GM13977 (cell line): ENCODE measurements at places on chromosomes 1 and 21.
A peak's percentile ranks its signal among the peaks of the same experiment; 100 is the strongest.

DNA sequence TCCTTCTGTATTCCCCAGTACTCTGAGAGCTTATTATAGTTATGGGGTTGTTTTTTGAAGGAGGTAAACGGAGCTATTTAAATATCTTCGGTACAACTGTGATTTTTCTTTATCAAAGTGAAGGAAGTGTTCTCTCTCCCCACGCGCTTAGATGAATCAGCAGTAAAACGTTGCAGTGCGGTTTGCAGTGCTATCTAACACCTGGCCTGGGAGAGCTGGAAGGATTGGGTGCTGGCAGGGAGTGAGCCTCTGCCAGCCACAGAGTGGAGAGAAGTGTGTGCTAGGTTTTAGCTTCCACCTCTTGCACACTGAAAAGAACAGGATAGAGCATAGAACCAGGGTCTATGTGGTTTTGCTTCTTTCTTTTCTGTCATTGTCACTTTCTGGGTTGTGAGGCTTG, 165.9 kb downstream of the SDCCAG8 start:
- DNase-seq, result peak; percentile 25

DNA sequence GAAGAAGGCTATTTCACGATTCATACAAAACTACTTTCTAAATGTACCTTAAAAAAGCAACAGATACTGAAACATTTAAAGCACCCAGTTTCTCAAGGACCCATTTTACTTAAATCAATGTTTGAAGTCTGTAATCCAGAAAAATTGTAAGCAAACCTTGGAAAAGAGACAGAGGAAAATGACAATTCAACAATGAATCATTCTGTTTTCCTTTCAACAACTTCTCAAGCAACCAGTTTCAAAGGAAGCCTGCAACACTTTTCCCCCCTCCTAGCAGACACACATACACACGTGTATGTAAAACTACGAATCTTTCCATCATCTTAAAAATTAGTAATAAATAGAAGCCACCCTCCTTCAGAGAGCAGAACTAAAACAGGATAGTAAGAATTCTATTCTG, 1.2 kb downstream of the RERE start:
- no peak for DNase-seq

GRCh38 chr1:18941221-18942141, 15.0 kb downstream of the IFFO2 start:
- DNase-seq, result no peak

GRCh38 chr1:210259561-210259960, 27.0 kb downstream of the SERTAD4 start:
- no peak for DNase-seq

DNA sequence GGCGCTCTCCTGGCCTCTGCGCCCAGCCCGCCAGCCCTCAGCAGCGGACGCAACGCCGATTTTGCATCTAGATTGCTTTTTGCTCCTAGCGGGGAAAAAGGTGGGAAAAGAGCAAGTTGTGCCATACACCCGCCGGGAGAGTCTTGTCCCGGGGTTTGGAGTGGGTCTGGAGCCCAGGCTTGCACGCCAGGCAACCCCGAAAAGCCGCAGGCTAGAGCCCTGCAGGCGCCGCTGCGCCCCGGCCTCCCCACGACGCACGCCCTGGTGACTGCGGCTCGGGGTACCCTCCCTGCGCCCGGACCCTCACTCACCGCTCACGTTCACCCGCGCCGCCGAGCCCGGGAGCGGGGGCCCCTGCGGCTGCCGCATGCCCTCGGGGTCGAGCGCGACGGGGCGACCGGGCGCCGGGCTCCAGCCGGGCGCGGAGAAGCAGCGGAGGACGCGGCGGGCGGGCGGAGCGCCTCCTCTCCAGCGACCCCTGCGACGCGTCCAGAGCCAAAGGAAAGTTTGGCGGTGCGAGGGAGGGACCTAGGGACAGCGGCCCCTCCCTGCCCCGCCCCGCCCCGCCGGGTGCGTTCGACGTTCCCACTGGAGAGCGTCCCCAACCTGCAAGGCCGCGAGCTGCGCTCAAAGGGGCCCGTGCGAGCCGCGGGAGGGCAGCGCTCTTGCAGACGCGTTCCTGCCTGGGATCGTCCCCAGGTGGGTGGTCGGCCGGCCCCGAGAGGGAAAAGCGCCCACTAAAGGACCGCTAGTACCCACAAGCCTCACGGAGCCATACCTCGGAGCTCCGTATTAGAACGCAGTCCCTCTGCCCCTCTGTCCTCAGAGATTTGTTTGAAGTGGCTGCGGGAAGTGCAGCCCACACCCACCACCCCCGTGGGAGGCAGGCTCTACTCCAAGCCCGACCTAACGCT, at the start of gene LPAR3:
TSS of gene LPAR3 (minus strand) at position 502 of the 914 bp plus-strand sequence. CDS start 27,086 bp downstream, outside the sequence.
- DNase-seq, result peak; percentile 34

DNA sequence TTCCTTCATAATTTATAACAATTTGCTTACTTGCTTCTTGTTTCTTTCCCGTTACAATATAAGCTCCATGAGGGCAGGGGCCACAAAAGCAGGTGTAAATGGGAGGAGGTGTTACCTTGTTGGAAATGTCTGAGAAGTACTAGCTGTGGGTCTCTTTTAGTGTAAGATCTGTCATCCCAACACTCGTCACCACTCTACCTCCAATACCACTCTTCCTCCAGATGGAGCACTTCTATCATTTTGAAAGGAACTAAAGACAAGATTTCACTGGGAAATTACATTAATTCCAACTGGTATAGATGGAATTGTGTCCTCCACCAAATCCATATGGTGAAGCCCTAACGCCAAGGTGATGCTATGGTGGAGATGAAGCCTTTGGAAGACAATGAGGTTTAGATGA, 53.0 kb upstream of the CPLANE2 start:
- no peak for DNase-seq

- no peak for DNase-seq
Observed at GRCh38 chr21:42475036-42475435, 21.0 kb downstream of the RSPH1 start.

DNA sequence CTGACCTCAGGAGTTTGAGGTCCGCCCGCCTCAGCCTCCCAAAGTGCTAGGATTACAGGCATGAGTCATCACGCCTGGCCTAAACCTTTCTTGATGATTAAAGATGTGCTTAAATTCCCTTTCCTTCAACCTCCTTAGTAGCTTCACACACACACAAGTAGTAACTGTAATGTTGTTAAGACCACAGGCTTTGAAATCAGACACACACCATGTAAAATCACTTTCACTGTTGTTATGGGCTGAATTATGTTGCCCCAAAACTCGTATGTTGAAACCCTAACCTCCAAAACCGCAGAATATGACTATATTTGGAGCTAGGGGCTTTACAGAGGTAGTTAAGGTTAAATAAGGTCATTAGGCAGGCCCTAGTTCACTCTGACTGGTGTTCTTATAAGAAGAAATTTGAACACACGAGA, 180.2 kb downstream of the NR5A2 start:
- peak; percentile 25 for DNase-seq

DNA sequence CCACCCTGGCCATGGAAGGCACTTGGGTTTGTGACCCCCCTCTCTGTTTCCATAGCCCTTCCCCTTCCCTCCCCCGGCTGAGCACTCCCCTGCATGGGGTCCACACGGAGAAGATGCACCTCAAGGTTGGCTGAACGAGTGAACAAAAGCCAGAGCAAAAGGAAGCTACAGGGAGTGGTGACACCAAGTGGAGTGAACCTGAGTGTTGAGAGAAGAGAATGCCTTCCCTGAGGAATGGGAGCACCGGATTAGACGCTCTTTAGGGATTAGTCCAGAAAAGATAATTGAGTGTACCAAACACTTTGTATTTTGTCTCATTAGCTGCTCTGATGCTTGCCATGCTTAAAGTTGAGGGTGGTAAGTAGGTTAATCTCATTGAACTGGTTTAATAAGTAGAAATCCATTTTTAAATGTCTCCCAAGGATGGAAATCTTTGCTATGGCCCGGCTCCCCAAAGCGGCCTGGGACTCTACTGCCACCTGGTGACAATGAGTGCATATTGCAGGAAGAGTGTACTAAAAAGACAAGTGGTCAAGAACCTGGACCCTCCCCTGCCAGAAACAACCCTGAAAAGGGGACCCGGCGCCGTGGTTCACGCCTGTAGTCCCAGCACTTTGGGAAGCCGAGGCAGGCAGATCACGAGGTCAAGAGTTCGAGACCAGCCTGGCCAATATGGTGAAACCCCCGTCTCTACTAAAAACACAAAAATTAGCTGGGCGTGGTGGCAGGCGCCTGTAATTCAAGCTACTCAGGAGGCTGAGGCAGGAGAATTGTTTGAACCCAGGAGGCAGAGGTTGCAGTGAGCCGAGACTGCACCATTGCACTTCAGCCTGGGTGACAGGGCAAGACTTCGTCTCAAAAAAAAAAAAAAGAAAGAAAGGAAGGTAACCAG, 150.6 kb upstream of the ZC3H12A start:
- peak; percentile 81 for DNase-seq

DNA sequence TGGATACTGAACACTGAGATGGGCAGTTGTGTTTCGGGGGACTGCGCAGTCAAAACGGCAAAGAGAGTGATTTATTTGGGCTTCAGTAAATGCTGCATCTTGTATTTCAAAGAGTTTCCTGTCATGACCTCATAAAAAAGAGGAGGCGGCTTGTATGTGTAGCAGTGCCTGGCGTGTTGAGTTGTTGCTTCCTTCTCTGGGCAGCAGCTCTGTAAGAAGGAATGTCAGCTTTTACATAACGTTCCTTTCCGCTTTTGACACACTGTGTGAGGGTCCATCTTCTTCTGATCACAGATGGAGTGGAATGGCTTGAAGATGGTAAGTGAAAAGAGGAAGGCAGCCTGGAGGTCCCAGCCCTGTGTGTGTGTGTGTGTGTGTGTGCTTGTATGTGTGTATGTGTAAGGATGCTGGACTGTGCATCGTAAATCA, 941 bp downstream of the ELAVL4 start:
- DNase-seq, result no peak

DNA sequence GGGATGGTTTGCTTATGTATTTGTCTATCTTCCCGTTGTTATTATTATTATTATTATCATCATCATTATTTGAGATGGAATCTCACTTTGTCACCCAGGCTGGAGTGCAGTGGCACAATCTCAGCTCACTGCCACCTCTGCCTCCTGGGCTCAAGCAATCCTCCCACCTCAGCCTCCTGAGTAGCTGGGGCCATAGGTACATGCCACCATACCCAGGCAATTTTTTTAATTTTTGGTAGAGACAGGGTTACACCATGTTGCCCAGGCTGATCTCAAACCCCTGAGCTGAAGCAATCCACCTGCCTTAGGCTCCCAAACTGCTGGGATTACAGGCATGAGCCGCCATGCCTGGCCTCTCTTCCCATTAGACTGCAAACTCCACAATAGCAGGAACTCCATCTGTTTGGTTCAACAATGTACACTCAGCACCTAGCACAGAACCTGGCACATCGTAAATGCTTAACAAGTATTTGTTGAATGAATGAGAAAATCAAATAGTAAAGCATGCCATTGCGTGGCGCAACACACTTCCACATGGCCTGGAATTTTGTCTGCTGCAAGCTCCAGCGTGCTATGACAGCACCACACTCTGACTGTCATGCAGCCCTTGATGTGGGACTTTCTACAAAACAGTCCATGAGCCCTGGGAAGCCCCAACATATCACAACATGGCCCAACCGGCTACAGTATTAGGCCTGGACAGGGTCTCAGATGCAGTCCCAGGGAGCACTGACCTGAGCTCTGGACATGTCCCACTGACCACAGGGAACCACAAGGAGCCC, 3.8 kb upstream of the TINAGL1 start:
- DNase-seq, result no peak

DNA sequence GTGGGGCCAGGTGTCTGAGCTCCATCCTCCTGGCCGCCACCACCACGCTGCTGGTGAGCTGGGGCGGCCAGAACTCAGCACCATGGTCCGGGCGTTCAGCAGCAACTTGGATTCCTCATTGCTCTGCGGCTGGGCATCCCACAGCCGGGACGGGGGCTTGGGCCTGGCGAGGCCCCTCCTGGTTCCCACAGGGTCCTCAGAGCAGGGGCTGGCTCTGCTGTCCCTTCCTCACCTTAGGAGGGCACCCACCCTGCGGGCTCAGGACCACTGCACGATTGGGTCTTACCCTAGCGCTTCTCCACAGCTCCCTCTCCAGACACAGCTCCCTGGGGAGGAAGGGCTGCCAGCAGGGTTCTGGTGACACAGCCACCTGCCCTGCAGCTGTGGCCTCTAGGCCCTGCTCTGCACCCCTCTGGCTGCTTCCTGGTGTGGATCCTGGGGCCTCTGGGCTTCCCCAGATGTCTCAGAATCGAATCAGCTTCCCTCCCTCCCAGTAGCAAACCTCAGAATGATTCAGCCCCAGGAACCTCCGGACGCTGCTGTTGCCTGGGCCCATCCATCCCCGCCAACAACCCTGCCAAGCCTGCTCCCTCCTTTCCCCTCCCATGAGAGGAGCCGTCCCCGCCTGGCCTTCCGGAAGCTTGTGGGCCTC, 25.0 kb downstream of the CRYAA start:
- DNase-seq, result no peak

DNA sequence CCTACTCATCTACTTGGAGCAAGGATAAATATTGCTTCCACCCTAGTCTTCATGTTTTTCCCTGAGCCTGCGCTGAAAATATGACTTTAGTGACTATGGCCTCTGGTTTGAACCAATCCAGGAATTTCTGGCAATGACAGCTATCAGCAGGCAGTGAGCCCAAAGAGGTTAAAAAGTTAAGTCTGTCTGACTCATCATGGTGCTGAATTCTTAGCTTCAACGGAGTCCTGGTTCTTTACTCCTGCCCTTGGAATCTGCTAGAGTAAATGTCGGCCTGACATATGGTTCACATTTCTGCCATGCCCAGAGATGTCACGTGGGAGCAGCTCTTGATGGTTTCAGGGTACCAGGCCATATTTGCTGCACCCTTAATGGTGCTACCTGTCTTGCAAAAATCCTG, 351.6 kb upstream of the PLXNA2 start:
- no peak for DNase-seq

GRCh38 chr1:117161887-117162286, 40.3 kb upstream of the TRIM45 start:
- no peak for DNase-seq

DNA sequence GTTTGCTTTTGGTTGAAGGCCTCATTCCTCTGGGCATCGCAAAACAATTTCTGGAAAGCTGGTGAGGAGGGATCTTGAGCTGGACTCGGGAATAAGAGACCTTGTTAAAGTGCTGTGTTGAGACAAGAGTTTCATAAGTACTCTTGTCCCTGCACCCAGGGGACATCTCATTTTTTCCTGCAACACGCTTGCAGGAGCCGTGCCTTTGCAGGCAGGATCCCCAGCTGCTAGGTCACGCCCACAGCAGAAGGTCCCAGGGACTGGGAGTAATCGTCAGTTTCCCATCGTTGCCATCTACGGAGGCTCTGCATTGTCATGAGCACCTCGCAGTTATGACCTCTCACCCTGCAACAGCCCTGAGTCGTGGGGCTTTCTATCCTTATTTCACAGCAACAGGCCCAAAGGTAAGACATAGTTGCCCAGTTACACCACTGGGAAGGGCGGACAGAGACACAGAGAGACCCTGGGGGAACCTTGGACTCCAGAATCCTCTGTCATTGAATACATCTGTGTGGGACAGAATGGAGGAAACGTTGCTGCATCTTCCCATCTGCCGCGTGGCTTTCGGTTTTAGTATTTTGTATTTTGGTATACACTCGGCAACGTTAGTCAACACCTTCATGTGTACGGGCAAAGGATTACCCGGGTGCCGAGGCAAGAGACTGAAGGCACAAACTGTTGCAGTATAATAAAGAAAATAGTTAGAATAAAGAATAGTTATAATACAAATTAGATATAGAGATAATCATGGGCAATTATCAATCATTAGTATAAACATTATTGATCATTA, 60.4 kb upstream of the DMRTB1 start:
- no peak for DNase-seq

- no peak for DNase-seq
Observed at GRCh38 chr1:153612755-153613331, at the start of gene S100A16. Gene S100A16, minus strand, starts transcription at chr1:153613137. Its CDS starts 4,986 bp downstream, at chr1:153608151.
